Fibroblast of skin of scalp (primary cell): ENCODE measurements at places on chromosomes 3 and 15.

DNA sequence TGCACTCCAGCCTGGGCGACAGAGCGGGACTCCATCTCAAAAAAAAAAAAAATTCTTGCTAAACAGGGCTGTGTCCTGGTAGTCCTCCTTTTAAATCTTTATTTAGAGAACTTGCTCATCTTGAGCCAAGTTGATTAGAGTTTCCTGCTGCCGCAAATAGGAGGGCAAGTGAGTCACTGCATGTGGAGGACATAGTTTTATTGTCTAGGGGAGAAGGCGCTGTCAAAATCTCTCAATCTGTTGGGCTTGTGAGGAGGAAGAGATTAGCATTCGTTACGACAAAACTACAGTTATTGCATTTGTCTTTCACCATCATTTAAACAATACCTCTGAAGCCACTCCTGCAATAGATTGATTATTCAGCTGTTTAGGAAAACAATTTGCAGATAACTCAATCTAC is 11.5 kb downstream of the MUC4 start:
- no peak for DNase-seq

DNA sequence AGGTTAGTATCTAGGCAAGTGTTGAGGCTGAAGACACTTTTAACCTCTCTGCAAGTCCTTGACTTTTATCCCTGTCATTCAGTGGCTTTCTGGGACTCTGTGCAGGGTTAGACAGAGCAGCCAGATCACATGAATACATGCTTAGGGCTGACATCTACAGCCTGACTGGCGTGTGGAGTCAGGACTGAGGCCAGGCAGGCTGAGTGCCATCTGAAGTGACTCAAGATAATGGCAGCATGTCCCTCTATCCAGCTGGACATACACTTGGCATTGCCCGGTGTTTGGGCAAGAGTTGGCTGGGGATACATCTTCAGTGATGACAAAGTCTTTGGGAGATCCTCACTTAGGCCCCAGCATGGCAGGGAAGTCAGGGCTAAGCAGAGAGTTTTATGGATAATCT is 22.4 kb downstream of the DUOX2 start:
- DNase-seq, result no peak

GRCh38 chr15:46456456-46456855 is 821.6 kb downstream of the SQOR start:
- DNase-seq, result no peak

GRCh38 chr3:69888040-69888942 is 111.2 kb upstream of the SAMMSON start:
- no peak for DNase-seq

- DNase-seq, result peak; percentile 37
These were observed 753 bp downstream of the INAFM2 start for GRCh38 chr15:40323953-40324937.

DNA sequence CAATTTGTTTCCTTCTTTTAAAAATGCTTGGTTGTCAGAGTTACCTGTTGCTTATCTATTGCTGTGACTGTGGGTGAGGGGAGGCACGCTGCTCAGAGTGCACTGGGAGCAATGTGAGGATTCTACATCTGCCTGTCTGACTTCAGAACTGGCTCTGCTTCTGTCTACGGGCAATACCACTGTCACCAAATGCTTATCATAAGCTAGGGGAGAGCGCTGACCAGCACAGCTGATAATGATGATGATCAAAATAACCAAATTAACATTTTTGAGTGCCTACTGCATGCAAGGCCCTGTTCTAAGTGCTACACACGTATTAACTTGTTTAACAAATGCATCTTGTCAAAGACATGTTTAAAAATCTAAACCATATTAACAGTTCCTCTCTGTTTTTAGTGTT is 79.2 kb upstream of the TPRG1 start:
- DNase-seq, result no peak

DNA sequence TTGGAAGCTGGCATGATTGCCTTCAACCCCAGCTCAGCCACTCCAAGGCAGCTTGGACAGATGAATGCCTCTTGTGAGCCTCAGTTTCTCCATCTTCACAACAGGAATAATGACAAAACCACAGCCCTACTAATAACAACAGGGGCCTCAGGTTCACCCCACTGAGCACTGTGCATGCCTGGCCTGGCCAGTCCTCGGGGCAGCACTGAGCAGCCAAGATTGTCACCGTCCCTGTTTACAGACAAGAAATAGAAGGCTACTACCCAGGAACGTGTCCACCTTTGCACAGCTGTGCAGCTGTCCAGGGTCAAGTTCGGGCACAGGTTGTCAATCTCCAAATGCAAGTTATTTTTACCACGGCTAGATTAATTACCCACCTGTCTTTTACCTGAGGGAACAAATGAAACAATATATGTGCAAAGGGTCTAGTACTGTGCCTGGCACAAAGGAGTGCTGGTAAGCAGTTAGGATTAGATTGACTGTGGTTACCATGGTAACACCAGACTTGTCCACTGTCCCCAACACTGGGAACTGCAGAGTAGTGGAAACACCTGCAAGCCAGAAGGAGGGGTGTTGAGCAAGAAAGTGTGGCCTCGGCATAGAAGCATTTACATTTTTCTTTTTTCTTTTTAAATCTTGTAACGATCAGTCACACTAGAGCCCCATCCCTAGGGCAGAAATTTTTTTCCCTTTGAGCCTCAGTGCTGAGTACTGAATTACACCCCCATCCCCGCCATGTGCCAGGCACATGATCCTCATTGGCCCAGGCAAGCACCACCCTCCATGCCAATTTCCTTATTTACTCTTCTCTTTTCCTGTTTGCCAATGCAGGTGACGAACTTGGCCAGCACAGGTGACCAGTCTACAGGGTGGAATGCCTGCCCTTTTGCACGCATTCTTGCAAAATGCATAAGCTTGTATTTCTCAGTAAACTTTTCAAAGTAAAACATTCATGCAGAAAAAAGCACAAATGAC is 66.3 kb upstream of the SLC6A6 start:
- DNase-seq, result no peak

DNA sequence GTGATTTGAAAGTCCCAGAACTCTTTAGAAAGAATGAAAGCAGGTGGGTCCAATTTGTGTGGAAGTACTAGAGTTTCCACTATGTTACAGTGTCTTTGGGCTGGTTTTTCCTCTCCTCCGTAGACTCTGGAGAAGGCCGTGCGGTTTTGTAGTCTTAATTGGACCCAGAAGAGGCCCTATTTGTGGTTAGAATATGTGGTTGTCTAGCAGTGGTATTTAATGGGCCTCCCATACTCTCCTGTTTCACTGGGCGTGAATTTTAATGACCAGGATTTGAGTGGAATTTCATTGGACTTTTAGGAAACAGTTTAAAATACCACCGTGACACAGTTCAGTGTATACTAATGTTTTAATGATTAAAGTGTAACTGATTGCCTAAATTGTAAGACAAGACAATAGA is 182.3 kb downstream of the BBX start:
- DNase-seq, result peak; percentile 71

DNA sequence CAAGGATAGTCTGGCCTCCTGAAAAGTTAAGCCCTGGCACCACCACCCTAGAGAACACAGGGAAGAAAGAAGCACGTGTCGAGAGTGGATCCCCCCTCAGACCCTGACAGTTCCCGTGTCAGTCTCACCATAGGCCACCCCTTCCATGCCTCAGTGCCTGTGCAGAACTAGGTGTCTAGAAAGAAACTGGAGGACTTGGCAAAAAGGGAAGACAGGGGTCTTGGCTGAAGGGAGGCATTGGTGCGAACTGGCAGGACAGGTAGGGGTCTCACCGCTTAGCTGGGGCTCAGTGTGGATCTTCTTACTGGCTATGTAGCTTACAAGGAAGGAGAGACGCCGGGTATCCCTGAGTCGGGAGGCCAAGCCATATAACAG is 518 bp downstream of the QARS1 start:
- no peak for DNase-seq

GRCh38 chr3:9810433-9810770 is 340 bp downstream of the TTLL3 start:
- DNase-seq, result no peak

DNA sequence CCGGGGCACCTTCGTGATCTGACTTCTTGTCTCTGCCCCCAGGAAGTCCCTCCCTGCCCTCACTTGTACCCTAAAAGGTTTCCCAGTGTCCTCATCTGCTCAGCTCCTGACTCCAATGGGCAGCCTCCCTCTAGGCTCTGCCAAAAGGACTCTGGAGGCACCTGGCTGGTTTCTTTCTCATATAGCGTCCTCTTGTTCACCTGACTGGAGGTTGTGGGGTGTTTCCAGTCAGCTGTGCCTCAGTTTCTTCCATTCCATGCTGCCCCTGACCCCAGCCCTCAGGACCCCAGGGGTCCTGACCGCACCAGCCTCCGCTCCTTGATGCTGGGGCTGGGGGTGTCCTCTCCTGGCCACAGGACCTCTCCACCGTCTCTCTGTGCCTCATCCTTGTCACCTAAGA is 2.5 kb downstream of the PRR23E start:
- DNase-seq, result no peak

GRCh38 chr3:142861926-142862325 is 27.0 kb downstream of the PCOLCE2 start:
- no peak for DNase-seq

DNA sequence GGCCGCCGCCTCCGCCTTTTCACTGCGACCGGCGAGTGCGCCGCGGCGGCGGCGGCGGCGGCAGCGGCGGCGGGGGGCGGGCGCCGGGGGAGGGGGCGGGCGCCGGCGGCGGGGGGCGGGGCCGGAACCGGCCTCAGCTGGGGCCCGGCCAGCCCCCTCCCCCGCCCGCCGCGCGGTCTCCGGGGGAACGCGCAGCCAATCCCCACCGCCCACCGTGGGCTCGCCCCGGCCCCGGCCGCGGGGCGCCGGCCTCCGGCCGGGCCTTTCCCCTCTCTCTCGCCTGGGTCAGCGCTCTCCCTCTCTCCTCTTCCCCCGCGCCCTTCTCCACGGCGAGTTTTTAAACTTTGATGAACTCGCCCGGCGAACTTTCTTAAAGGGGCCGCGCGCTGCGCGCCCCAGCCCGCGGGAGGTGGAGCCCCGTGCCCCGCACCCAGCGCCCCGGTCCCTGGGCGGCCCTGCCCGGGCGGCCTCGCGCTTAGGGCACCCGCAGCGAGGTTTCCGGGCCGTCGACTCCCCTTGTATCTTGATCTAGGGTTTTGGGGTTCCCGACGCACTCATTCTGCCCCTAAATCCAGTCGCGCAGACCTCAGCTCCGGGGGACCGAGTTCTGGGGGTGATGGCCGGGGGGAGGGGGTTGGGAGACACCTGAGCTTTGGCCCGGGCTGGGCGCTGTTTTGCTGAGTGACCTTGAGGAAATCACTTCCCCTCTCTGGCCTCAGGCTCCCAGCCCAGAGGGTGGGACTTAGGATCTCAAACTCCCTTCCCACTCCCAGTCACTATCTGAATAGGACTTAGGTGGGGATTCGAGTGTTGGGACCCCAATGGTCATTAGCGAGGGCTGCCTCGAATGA is at the start of gene RBPMS2:
Gene RBPMS2, minus strand, starts transcription at position 39 of the 851 bp plus-strand sequence. CDS start 270 bp downstream, outside the sequence.
- DNase-seq, result no peak

DNA sequence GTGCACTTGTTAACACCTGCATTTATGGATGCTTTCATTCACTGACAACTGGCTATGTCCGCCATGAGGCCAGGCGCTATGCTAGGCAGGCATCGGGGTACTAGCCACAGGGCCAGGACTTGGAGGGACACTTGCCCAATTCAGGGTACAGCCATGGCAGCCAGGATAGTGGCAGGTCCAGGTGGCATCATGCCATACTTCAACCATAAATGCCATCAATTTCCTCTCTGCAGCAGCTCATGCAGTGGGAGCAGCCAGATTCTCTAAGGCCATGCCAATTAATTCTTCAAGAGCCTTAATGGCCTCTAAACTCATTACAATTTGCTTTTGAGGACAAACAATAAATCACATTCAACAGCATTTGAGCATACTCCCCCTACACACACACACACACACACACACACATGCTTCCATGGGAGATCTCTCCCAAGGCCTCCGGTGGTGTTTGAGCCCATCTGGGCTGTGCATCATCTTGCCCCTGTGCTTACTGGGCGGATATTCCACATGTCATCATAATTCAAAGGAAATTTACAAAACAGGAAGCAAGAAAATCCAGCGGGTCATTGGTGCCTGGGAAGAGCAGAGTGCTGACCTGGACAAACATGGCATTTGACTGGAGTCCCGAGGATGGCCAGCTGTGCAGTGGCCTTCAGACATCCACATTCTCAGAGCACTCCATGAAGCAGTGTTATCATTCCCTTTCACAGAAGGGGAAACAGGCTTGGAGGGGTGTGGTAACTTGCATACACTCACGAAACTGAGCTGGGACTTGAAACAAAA is 109.1 kb downstream of the IQSEC1 start:
- DNase-seq, result no peak

DNA sequence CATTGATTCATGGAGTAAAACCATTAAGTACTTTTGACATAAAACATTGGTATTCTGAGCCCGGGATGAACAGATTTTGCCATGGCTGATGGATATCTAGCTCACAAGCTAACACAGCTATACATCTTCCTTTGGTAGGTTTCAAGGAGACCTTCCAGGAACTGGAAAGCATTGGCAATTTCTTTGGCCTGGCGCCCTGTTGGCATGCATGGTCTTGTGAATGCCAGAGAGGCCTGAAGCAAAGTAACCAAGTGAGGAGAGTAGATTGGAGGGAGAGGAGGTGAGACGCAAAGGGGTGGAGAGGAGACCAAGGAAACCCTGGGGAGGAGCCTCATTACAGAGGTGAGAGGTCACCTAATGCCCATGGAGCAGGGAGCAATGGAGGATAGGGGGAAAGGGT is 67.2 kb downstream of the SQOR start:
- no peak for DNase-seq

- DNase-seq, result no peak
These were observed 675.6 kb downstream of the GRM7 start for GRCh38 chr3:7536510-7536909.

DNA sequence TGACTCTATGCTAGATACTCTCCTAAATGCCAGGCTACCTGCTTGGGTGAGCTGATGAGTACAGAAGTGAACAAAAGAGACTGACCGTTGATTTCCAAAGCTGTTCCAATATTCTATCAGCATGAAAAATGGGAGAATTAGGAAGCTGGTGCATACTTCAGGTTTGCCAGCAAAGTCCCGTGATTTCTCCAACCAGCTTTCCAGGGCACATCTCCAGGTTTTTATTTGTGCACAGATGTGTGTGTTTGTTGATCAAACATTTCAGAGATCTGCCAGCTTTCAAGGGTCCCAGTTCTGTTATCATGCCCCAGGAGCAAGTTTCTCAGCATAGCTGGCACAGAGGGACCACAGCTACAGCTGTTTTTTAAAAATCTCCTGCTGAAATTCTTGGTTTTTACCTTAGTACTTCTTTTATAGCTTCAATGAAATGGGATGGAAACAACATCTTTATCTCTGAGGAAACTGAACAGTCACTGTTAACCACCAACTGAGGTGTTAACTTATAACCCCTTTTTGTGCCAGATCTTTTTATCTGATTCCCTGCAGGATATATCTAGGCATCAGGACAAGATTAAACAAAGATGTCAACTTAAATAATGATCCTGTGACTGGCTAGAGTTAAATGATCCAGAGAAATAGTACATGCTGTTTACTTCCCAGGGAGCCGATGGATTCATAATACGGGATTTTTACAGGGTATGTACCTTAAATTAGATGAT is 380.8 kb downstream of the GRM7 start:
- no peak for DNase-seq

GRCh38 chr15:45205192-45205591 is 17.4 kb upstream of the SHF start:
- DNase-seq, result peak; percentile 65

GRCh38 chr3:156211583-156211982 is 91.2 kb downstream of the KCNAB1 start:
- no peak for DNase-seq
